Sciatic nerve (tissue), 2 donors: ENCODE measurements at places on chromosomes 12 and 14. TPM values are rescaled to one million over a fixed set of nuclear protein-coding genes. Genes with fewer than 3 reads are reported as not detected.

DNA sequence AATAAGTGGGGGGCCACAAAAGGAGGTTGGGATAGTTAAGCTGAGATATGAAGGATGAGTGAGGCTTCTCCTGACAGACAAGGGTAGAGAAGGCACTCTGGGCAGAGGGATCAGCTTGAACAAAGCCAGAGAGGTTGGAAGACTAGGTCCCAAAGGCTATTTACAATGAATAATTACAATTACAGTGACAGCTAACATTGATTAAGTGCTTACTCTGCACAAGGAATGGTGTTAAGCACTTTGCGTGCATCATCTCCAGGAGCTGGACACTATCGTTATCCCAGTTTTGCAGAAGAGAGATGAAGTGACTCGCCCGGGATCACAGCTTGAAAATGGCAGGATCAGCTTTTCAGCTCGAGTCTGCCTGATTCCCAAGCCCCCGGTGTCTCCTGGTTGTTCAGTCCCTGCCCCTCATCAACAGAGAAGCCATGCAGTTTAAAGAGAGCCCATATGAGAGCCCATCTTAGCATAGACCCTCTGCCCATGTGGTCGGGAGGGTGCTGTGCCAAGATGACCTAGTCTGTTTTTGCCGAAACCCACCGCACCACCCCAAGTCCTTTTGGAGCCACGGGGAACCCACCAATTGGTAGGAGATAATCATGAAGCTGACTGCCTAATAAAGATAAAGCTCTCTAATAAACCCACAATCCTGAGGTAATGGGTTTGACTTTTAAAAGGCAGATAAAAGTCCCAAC lies 89.9 kb upstream of the HSPB8 start:
- DNase-seq: no peak

GRCh38 chr12:58069268-58069963 lies 128.0 kb downstream of the ATP23 start:
- DNase-seq: no peak

- DNase-seq: no peak
These were observed 912.2 kb downstream of the FLRT2 start for GRCh38 chr14:86442135-86442534.

GRCh38 chr14:39060818-39061437 lies 42.1 kb downstream of the SEC23A start:
- no peak for DNase-seq

GRCh38 chr14:65600742-65601141 lies 188.2 kb downstream of the FUT8 start:
- DNase-seq: no peak

The CIROP gene
- not detected for total RNA-seq

- no peak for DNase-seq
These were observed 43.5 kb upstream of the PTPRQ start for GRCh38 chr12:80400571-80400991.

The KRT81 gene
- not detected for total RNA-seq

DNA sequence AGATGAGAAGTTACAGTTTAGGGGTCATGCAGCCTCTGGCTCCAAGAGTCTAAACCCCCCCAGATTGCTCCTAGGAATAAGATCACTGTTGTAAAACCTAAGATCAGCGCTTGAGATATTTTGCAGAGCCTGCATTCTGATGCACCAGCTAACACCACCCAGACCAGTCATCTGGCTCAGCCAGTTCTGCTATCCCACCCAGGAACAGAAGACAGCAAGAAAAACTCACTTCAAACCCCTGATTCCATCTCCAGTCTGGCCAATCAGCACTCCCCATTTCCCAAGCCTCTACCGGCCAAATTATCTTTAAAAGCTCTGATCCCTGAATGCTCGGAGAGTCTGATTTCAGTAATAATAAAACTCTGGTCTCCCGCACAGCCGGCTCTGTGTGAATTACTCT lies 158.6 kb downstream of the ZNF664 start:
- no peak for DNase-seq

The SLC6A13 gene
- total RNA-seq: 0.85 TPM

DNA sequence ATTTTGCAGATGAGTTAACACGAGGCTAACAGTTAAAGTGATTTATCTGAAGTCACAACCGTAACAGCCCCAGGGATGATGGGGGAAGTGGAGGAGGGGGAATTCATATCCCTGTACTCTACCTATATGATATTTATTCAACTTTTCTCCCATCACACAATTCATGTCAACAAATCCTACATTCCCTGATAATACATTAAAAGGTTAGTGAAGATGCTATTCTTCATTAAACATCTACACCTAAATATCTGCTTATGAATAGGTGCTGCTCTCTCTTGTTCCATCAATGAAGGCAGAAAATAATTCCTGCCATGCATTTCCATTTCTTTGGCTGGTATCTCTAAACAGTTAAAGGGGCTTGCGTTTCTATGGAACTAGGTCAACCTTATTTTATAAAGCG lies 6.8 kb downstream of the YBX3 start:
- no peak for DNase-seq

DNA sequence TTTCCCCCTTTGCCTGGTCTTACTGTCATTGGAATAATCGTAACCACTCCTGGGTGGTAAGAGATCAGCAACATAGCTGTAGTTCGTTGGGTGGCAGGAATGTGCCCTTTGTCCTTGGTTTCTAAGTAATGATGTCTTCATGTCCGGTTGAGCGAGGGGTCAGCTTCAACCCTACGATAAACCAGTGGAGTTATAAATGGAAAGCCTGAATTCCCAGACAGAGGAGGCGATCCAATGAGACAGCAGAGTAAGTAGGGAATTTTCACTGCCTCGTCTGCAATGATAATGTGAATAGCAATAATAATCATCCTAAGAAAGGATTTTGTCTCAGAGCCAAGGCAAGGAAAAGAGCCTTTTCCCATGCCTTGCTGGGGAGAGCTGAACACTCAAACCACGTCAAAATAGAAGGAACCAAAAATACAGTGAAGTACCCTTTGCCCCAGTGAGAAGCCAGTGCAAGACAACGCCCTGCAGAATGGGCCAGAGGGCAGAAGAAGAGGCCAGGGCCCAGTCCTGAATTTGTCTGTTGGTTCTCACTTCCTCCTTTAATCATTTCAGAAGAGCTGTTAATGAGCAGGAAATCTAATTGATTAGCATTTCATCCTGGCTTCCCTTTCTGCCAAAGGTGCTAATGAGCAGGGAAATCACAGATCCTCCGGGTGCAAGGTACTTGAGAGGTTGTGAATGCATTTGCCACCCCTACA lies 330.7 kb downstream of the CACNA1C start:
- no peak for DNase-seq

The OR4E2 gene
- not detected for total RNA-seq

The MYL6 gene
- 993 TPM for total RNA-seq

The POTEM gene
- total RNA-seq: not detected

The NID2 gene
- total RNA-seq: 125 TPM

The FAM186B gene
- 0.36 TPM for total RNA-seq

The LRP1-AS gene
- not detected for total RNA-seq

The LYZ gene
- 112 TPM for total RNA-seq

- DNase-seq: no peak
These were observed 1.0 kb downstream of the ITFG2 start for GRCh38 chr12:2813214-2814185.

GRCh38 chr14:93682459-93682858 lies 105.8 kb downstream of the PRIMA1 start:
- no peak for DNase-seq

- no peak for DNase-seq
These were observed 107.5 kb downstream of the TMEM260 start for GRCh38 chr14:56687123-56687522.

The SLCO1C1 gene
- 12.0 TPM for total RNA-seq

- no peak for DNase-seq
These were observed 90.5 kb downstream of the CHST11 start for GRCh38 chr12:104547235-104547634.

DNA sequence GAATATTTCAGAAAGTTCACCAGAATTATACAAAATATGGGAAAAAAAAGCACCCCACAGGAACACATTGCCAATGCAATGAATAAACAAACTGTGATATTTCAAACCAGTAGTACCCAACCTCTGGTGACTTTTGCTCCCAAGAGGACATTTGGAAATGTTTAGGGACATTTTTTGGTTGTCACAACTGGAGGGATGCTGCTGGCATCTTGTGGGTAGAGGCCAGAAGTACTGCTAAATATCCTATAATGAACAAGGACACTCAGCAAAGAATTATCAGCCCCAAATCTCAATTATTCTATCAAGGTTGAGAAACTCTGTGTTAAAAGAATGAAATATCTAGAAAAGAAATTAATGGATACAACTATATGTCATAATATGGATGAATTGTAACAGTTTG lies 1334.4 kb upstream of the FLRT2 start:
- DNase-seq: no peak

GRCh38 chr14:30016002-30016401 lies 88.4 kb upstream of the PRKD1 start:
- DNase-seq: no peak

- no peak for DNase-seq
These were observed 220.5 kb downstream of the BCAT1 start for GRCh38 chr12:24728366-24728765.

DNA sequence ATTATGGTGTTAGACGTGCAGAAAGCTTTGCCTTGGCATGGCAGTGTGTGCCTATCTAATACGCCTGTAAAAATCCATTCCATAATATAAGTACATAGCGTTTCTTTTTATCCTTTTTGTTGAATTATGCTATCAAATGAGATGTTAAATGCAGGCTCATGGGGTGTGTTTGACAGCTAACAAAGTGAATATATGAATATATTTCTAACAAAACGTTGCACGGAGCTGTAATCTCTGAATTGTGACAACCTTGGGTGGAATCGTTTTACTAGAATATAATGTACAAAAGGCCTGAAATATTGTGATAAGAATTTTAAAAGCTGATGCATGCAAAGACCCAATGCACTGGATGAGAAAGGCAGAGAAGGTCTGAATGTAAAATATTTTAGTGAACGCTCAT lies 763.7 kb upstream of the TMEM132C start:
- no peak for DNase-seq

GRCh38 chr12:69024907-69025306 lies 91.9 kb upstream of the CPM start:
- no peak for DNase-seq

- DNase-seq: no peak
These were observed 15.1 kb downstream of the POU6F1 start for GRCh38 chr12:51202718-51203117.

DNA sequence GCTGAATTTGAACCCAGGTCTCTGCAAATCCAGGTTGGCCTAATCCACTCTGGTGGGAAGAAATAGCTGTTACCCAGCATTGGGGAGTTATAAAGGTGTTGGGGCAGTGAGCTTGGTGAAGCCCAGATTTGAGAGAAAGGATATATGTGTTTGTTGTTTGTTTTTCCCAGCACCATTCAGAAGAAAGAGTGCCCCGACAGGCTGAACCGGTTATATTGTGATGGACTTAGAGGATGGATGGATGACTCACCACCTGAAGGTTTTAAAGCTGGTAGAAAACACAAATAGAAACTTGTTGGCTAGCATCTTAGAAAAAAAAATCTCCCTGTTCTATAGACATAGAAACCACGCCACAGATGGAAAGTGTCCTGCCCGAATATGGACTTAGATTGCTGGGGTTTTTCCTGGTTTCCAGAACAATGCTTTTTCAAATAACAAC lies 404.6 kb downstream of the MED13L start:
- no peak for DNase-seq

DNA sequence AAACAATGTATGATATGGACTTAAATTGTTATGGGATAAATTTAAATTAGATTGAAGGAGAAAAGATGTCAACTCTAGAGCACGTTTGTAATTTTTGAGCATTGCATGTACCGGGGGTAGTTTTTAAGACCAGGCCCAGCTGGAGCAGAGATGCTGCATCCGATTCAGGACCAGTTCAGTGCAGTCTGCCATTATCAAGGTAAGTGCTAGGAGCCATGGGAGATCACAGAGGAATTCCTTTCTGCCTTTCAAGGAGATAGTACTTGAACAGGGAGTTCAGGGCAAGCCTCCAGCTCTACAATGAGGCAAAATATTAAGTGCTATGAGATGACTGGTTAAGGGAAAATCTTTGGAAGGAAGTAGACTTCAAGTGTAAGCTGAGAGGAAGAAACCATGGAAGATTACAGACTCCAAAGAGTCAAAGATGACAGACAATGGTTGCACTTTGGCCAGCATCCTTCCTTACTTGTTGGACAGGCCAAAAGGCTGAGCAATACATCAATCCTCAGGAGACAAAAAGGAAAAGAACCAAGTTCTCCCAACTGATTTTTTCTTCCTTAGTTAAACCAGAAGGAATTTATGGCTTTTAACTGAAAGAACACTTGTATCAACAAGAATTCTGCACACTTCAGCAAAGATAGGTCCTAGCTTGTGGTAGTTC lies 113.2 kb upstream of the HIF1A start:
- no peak for DNase-seq

- no peak for DNase-seq
These were observed 27.6 kb downstream of the MAPKAPK5 start for GRCh38 chr12:111869671-111870070.

The COCH gene
- 5.3 TPM for total RNA-seq
